Stimulated activated memory B cell treated with anti-CD40 and anti-IgM and Interleukin-4, amounts not matched to agents 10 μg/mL and 1 μg/mL and 100 μg/mL, for 72 hours (primary cell): ENCODE measurements at places on chromosomes 2 and 18.

DNA sequence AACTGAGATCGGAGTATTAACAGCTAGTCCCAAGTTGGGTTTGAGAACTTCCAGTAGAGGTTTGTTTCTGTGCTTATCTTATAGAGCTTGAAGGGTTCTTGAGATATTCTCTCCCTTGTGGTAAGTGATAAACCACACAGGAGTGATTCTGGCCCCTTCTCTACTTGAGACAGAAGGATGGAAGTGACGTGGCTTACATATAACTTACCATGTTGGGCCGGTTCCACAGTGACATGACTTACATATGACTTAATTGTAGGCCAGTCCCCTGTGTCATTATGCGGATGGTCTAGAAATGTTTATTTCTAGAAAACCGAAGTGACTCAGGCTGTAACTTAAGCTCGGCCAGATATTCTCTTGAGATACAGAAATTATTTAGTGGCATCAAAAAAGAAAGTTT, 62.7 kb downstream of the TRAPPC12 start:
- ATAC-seq, result no peak

DNA sequence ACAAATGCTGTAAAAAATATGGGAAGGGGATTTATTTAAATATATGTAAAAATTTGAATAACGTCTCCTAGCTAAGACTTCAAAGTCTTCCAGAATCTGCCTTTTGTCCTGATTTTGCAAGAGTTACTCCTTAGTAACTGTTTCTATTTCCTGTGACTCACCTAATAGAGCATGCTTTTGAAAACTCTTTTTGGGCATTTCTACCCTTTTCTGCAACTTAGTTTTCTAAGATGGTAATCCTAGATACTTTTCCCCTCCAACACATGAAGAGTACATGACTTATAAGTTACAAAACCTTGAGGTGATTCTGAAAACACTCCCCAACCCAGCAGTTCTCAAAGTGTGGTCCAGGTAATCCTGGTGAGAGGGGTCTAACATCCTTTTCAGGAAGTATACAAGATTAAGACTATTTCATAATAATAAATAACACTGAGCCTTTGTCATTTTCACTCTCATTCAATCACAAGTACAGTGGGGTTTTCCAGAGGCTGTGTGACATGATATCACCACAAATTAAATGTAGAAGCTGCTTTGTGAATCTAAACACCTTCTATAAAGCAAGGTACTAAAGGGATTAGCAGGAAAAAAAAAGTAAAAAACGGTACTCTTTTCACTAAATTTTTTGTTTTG, 31.9 kb downstream of the PPP4R3B start:
- no peak for ATAC-seq

GRCh38 chr2:24485197-24485596, 5.9 kb upstream of the NCOA1 start:
- ATAC-seq, result no peak

DNA sequence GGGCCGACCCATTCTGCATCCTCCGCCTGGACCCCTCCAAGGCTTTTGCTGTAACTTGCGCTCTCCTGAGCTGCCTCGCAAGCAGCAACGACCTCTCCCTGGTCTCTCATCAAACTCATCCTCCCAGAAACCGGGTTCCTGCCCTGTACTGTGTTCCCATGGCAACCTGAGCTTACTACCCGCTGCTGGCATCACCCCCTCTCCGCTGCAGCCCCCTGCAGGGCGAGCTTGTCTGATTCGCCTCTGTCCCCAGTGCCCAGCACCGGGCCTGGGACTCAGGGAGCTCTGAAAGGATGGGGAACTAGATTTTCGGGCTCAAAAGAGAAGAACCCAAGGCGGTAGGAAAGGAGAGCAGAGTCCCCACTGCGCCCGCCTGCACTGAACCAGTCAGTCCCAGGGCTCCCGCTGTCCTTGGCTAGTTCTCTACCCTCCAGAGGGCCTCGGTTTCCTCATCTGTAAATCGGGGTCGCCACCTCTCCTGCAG, 463 bp downstream of the HS1BP3 start:
- peak; percentile 0 for ATAC-seq

DNA sequence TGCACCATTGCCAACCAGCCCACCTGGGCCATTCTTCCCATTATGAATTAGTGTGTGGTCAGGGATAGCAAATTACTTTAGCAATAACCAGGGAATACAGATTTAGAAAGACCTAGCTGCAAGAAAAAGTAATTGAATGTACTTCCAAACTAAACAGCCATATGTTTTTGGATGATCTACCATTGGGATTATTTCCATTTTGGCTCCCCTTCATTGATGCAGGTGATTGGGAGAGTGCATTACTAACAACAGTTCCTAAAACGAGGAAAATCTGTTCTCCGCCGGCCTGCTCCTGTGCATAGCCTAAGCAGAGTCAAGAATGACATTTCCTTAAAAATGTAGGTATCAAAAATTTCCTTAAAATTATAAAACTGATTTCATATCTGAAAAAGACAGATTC, 58.5 kb downstream of the MAIP1 start:
- ATAC-seq, result no peak
